ENCODE measurements at places on chromosomes 4 and X.
A peak's percentile ranks its signal among the peaks of the same experiment; 100 is the strongest.

- no peak for DNase-seq
These were observed 21.3 kb upstream of the PDGFC start for GRCh38 chr4:156992943-156993342.

- DNase-seq = no peak
These were observed 105.2 kb downstream of the PHOX2B start for GRCh38 chr4:41643331-41643730.

DNA sequence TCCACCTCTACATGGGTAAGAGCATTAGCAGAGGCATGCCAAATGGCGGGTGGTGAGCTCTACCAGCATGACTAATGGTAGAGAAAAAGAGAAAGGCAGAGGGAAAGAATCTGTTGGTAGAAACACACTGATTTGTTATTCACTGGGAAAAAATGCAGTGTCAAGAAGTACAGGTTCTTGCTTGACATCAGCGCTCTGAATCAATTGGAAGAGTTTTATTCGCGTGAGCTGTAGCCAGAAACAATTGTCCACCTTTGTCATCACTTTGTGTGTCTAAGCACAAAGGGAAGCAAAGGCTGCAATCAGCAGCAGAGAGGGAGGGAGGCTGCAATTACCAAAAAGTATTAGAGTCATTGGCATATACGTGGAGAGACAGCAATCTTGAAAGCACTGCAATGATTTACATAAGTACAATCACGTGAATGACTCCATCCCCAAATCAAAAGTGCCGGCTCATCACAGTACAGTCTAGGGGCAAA is 67.7 kb upstream of the HS3ST1 start:
- no peak for DNase-seq

DNA sequence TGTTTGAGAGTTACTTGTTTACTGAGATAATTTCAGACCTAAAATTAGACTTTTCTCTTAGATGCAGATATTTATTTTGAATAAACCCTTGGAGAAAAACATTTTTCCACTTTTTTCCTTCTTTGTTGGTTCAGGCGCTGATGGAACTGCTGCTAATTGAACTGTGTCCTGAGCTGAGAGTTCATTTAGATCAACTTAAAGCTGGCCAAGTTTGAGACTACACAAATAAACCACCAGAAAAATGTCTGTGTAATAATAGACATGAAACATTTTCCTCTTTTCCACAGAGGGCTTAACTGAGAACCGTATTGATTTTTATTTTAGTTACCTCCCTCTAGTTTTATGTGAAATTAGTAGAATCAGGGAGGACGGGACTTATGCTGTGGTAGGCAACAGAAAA is 32.5 kb downstream of the LRP2BP start:
- DNase-seq = no peak

- DNase-seq = no peak
These were observed 25.4 kb upstream of the TNIP3 start for GRCh38 chr4:121189326-121190215.

DNA sequence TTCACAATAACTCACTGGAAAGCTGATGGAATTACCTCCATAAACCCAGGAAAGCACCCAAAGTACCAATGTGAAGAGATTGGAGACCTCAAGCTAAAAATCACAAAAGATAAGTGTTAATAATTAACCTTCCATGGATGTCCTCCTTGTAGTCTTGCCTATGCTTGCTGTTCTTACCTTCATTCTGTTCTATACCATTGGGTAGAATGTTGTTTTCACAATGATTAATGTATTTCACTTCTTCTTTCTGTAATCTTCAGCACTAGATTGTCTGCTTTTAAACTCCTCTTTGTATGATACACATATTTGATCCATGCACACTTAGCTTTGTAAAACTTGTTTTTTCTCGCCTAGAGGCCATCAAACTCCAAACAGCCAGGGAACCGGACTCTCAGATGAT is 570.3 kb downstream of the RAPGEF2 start:
- DNase-seq = no peak

DNA sequence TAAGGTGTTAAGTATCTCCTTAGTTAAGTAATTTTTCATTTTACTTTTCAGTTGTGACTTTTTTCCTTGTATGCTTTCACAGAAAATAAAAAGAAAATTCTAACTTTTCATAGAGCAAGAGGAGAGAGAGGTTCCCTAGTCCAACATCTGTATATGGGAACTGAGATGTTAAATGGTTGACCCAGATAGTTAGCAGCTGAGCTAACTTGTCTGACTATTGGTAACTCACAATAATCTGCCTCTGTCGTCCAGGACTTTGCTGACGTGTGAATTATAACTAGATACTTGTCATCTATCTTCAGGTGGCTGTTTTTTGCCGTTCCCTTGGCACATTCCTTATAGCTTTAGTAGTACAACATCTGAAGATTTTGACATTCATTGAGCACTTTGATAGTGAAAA is 29.9 kb downstream of the TBC1D19 start:
- no peak for DNase-seq

GRCh38 chrX:698206-698605 is 67.6 kb downstream of the SHOX start:
- no peak for DNase-seq

DNA sequence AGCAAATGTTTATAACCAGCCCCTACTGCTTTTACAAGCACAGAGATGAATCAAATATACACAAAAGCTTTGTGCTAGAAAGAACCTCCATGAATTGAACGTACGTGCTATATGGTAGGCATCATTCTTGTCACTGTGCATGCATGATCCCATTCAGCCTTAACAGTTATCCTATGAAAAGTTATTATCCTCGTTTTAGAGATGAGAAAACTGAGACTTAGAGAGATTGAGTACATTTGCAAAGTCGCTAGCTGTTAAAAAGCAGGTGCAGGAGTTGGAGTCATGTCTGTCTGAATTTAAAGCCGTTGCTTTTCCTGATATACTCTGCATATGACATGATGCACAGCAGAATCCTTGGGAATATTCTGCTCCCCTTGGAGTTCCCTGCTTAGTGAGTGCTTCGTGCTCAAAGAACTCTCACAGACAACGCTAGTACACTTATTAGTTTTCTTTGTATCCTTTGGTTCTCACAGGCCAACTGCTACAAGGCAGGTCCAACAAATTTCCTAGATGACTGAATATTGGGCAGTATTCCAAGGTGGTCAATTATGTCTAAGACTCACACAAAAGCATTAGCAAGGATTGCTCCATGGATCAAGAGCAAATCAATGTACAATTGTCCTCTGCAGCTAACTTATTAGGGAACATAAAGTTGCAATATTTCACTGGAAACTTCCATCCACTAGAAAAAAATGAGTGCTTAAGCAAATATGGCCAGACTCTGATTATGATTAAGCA is 42.8 kb upstream of the TRIM2 start:
- DNase-seq = no peak

DNA sequence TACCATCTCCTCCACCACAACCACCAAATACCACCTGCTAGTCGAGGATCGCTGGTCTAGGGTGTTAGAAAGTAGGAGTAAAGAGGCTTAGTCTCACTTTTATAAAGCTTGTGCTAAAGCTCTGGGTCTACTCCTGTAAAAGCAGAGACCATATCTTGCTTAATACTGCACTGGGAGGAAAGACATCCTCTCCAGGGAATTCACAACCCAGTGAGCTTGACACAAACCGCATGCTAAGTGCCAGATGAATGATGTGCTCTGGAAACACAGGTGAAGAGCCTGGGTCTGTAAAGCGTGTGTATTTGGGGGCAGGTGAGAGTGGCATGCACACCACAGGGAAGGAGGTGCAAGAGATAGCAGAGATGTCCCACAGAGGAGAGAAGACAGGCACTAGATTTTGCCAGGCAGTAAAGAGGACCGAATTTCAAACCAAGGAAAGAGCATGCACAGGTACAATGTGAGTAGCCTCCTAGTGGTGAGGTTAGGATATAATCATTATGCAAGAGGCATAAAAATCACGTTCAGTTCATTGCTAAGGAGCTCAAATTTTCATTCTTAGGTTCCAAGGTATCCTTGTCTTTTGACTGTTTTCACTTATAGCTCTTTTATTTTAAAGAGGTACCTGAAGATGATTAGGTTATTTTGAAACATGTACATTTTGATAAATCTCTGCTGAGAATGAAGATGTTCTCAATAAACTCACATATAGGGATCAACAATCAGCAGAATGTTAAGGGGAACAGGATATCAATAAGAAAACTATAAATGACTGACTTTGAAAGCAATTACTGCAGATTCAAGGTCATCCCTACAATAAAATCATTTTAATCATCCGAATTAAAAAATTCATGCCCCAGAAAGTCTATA is 20.7 kb downstream of the TAPT1 start:
- DNase-seq = no peak

DNA sequence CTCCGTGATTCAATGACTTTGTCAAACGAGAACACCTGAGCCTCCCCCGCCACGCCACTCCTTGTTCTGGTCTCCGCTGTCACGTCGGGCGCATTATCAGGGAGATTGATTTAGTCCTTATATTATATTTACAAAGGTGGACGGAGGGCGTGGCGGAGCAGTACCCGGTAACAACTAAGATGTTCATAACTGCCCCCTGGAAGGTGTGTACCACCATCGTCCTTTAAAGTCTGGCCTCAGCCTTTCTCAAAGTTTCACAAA is 284.2 kb downstream of the PACRGL start:
- DNase-seq = no peak

DNA sequence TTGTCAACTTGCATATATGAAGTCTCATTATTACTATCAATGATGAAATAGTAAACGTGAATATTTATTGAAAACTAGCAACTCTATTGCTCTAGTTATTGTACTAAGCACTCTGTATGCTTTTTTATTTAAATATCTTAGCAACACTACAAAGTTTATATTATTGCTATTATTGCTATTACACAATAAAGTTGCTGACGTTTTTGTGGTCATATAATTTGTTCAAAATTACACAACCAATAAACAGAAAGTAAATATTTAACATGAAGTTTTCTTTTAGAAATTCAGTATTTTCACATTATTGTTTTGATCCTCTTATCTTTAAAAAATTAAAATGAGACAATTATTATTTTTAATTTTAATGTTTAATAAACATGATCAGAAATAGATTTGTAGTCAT is 1521.1 kb upstream of the PCDH7 start:
- no peak for DNase-seq

DNA sequence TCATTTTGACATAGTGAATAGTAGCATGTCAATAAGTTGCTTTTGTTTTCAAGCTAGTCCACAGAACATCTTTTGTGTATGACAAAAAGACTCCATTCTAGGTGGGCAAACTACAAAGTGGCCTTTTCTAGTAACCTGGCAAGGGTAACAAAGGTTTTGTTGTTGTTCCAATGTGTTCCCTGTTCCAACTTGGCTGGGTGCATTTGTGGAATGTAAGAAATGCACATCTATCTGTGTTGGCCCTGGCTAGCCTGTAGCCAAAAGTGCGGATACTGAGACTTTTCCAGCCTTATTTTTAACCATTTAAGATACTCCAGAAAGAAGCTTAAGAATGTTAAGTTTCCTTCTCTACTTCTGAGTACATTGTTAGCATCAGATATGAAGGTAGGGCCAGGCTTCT is 118.7 kb upstream of the CHRDL1 start:
- DNase-seq = no peak

- no peak for DNase-seq
These were observed 14.6 kb downstream of the CCKAR start for GRCh38 chr4:26475716-26476115.

DNA sequence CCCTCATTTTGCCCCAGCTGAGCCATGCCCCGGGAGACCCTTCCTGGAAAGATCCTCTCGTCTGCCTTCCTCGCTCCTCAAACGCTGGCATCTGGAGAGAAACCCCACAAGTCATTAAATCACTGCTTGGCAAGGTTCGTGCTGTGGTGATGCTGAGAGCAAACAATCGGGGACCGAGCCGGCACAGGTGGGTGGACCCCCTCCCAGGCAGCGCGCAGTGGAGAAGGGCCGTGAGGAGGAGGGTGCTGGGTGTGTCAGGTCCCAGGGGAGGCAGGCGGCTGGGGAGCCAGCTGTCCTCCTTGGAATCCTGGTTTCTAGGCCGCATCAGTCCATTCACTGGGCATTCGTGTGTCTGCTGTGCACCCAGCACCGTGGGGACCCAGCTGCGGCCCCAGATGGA is 64.9 kb upstream of the PSAPL1 start:
- peak; percentile 34 for DNase-seq

DNA sequence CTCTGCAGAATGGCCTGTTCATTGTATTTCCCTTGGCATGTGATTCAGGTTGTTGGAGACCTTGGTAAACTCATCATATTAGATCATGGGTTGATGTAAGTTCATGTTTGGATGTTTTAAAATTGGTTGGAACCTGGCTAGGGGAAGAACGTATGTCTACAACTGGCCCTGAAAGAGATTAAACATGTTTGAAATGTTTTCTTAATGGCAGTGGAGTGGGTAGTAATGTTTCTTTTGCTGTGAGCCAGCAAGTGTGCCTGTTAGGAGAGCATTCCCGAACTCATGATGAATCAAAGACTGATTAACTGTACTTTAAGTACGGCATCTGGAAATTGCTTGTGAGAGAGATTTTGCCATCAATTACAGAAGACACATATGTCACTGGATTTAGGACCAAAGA is 44.5 kb upstream of the SLC4A4 start:
- DNase-seq = no peak

GRCh38 chrX:13685126-13685763 is 3.7 kb upstream of the RAB9A start:
- no peak for DNase-seq

Data from NCI-H1417 treated with DMSO at 0.1 percent for 48 hours (cell line).